ENCODE measurements at places on chromosomes 11 and 22.

GRCh38 chr11:1012740-1013630 is 23.5 kb downstream of the MUC6 start:
- no peak for DNase-seq

GRCh38 chr22:25757686-25758085 is 15.7 kb downstream of the MYO18B start:
- DNase-seq: no peak

DNA sequence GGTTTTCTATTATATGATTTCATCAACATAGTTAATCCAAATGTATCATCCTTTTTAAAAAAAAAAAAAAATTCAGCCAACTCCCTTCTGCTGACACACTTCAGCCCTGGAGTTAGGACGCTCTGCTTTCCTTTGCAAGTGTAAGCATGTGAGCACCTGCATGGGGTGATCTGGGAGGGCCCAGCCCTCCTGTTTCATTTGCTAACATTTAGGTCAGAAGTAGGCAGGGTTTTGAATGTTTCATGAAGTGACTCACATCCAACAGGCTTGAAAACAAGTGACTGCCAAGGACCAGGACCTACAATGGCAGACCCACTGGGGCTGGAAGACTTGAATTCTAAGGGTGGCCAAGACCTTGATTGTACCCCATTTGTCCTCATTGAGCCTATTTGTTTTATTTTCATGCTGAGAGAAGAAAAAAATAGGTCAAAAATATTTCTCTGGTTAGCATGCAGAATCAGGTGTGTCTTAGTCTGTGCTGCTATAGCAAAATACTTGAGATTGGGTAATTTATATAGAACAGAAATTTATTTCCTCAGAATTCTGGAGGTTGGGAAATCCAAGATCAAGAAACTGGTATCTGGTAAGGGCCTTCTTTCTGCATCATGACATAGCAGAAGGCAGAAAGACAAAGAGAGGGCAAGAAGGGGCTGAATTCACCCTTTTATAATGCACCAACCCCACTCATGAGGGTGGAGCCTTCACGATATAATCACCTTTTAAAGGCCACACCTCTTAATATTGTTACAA is 137.6 kb downstream of the CD44 start:
- DNase-seq: no peak

GRCh38 chr11:67498544-67498972 is 6.6 kb downstream of the PITPNM1 start:
- no peak for DNase-seq

DNA sequence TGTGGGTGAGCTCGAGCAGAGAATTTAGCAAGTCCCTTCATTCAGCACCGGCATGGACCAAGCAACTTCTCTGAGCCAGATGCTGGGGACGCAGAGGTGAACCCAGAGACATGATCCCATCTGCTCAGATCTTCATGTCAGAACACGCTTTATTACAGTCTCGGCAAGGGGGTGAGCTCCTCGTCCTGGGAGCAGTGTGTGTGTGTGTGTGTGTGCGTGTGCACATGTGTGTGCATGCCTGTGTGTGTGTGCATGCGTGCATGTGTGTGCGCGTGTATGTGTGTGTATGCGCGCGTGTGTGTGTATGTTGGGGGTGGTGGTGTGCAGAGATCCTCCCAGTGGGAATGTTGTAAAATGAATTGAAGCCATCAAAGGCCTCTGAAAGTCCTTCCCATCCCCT is 9.8 kb downstream of the MIAT start:
- no peak for DNase-seq

- no peak for DNase-seq
Observed at GRCh38 chr11:120244476-120245365, 4.8 kb downstream of the POU2F3 start.

DNA sequence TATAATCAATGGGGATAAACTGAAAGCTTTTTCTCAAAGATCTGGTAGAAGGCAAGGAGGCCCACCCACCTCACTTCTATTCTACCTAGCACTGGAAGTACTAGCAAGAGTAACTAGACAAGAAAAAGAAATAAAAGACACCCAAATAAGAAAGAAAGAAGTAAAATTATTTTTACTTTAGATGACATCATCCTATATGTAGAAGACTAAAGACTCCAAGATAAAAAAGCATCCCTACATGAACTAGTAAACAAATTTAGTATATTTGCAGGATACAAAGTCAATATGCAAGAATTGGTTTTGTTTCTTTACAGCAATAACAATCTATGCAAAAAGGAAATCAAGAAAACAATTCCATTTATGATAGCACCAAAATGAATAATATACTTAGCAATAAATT is 201.5 kb upstream of the KIRREL3 start:
- no peak for DNase-seq

GRCh38 chr22:19085233-19085718 is 36.9 kb downstream of the DGCR2 start:
- no peak for DNase-seq

DNA sequence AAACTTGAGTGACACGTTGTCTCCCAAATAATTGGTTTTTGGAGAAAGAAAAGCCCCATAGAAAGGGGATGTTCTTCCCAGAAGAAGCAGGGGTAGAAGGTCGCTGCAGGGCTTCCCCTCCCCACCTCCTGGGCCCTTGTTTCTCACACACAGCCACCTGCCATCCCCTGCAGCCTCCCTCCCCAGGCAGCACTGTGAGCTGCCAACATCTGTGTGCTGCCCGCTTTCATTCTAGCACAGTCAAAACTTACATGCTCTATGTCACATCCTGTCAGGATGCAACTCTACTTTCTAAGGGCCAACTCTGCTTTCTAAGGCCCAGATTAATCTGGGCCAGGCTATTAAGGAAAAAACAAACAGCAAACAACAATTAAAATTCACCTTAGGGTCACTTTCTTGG is 309.4 kb upstream of the ZC3H12C start:
- DNase-seq: no peak

- DNase-seq: no peak
Observed at GRCh38 chr11:3623767-3624458, 17.9 kb downstream of the ART5 start.

- no peak for DNase-seq
Observed at GRCh38 chr11:62046568-62047100, 77.2 kb upstream of the INCENP start.

DNA sequence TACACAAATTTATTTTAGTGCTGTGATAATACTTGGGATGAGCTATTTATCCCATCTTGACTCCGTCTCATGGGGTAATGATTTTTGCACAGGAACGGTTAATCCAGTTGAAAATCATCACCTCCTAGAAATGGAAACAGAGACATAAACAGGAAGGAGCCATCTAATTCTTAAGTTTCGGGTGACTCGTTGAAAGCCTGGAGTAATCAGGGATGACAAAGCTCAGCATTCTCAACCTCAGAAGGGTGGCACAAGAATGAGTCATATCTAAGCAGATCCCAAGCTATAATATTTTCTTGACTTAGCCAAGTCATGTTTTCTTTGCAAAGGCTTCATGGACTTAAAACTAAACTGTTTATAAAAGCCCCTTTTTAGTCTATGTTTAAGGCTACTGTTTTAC is 280.8 kb upstream of the CCDC90B start:
- DNase-seq: peak; percentile 35

- no peak for DNase-seq
Observed at GRCh38 chr11:58832056-58832645, 12.4 kb downstream of the GLYATL2 start.

DNA sequence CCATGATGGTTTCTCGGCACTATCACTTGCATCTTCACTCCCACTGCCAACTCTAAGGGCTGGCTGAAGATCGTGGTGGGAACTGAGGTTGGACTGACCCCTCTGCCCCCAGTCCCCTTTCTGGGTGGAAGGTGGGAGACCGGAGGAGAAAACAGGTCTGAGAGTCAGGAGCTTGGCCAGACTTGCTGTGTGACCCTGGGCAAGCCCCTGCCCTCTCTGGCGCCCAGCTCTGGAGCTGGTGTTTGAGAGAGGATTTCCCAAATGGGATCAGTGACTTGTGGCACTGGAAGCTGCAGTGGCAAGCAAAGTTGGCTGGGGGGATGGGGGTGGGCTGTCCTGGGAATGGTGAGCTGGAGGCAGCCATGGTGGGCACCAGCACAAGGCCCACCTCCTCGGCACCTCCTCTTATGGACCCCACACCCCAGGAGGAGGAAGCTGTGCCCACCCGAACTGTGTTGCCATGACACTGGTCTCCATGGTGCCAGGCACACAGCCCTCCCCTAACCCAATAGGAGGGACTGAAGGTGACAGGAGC is 6.5 kb upstream of the PDE2A start:
- no peak for DNase-seq

DNA sequence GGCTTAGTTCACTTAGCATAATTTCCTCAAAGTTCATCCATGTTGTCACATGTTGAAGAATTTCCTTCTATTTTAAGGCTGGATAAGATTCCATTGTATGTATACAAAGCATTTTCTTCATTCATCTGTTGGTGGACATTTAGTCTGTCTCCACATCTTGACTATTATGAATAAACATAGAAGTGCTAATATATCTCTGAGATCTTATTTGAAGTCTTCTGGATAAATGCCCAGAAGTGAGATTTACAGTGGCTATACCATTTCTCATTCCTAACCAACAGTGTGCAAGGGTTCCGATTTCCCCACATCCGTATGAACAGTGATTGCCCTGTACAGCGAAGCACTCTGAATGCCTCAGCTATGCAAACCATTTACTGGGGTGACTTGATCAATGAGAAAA is 6.6 kb upstream of the ZFTA start:
- no peak for DNase-seq

GRCh38 chr11:41254966-41255365 is 204.5 kb downstream of the LRRC4C start:
- no peak for DNase-seq

DNA sequence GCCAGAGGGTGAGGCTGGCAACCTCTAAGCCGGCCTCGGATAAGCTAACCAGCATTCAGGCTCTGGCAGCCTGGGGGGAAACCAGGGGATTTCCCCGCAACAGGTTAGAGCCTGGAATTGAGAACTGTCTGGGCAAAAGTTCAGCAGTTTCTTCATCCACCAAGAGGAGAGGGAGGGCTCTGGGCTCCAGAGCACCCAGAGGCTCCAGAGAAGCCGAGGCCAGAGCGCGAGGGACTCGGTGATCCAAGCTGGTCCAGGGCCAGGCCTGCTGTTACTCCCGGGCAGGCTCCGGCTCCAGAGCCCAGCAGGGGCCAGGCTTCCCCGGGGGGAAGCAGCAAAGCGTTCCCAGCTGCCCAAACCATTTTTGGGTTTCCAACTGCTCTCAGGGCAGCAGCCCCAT is 13.3 kb upstream of the SH3BP1 start:
- no peak for DNase-seq

GRCh38 chr22:38167988-38168407 is 13.6 kb downstream of the PLA2G6 start:
- no peak for DNase-seq

Data from SJSA1 (cell line).